ENCODE measurements at places on chromosomes 11 and 22.

DNA sequence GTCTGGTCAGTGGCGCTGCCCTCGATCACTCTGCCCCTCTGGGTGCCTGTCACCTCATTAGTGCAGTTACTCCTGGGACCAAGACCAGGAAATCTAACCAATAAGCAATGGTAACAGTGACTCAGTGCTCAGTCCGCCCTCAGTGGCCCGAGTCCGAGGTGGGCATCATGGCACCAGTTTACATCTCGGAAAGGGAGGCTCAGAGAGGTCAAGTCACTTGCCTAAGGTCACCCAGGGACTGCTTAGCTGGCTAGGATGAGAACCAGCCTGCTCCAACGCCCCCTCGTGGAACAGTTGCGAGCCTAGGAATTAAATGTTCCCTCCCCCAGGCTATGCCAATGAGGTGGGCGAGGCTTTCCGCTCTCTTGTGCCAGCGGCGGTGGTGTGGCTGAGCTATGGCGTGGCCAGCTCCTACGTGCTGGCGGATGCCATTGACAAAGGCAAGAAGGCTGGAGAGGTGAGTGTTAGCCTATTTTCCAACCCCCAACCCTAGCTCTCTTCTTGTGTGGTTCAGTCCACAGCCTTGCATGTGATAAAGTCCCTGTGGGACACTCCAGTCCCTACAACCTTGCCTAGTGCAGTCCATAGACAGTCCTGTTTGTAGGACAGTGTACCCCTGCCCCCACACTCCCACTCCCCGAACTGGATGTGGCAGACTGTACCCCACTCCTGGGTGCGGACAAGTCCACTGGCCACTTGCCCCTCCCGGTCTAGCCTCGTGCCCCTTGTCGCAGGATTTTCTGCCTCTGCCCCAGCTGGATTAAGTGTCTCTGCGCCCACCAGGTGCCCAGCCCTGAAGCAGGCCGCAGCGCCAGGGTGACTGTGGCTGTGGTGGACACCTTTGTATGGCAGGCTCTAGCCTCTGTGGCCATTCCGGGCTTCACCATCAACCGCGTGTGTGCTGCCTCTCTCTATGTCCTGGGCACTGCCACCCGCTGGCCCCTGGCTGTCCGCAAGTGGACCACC lies 1.1 kb downstream of the MTFP1 start:
- peak overlapping the region; percentile 66 for H3K4me3 ChIP-seq
- peaks cover 45% of the 10 kb centered on the region for H3K4me1 ChIP-seq
- H3K27me3 ChIP-seq, result no peaks in the 10 kb centered on the region
- peak overlapping the region; percentile 84 for H3K27ac ChIP-seq

- peaks cover 15% of the 10 kb centered on the region for H3K4me1 ChIP-seq
- no peak for ATAC-seq
- no peaks in the 10 kb centered on the region for H3K36me3 ChIP-seq
- H3K4me3 ChIP-seq, result peak overlapping the region; percentile 46
- peaks cover 84% of the 10 kb centered on the region for H3K27me3 ChIP-seq
These were observed 1250.0 kb downstream of the BRD1 start for GRCh38 chr22:48577691-48578090.

DNA sequence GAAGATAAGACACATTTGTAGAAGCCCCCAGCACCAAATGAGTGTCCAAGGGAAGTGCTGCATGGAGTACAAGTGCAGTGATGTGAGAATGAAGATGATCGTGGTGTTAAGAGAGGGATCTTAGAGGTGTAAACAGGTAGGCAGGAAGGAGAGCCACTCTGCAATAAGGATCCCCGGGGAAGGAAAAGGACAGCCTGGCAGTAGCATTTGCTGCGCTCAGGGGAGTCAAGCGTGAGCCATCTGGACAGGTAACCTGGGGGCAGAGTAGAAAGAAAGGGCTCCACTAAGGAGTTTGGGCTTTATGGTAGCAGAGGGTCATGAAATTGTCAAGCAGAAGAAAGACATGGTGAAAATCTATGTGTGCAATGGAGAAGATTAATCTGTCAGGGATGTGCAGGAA lies 587.2 kb downstream of the BUD13 start:
- no peak overlapping the region for H3K27ac ChIP-seq
- peaks cover 13% of the 10 kb centered on the region for H3K4me1 ChIP-seq
- no peak overlapping the region for H3K4me3 ChIP-seq
- no peaks in the 10 kb centered on the region for H3K36me3 ChIP-seq
- H3K27me3 ChIP-seq, result no peaks in the 10 kb centered on the region
- ATAC-seq, result no peak

DNA sequence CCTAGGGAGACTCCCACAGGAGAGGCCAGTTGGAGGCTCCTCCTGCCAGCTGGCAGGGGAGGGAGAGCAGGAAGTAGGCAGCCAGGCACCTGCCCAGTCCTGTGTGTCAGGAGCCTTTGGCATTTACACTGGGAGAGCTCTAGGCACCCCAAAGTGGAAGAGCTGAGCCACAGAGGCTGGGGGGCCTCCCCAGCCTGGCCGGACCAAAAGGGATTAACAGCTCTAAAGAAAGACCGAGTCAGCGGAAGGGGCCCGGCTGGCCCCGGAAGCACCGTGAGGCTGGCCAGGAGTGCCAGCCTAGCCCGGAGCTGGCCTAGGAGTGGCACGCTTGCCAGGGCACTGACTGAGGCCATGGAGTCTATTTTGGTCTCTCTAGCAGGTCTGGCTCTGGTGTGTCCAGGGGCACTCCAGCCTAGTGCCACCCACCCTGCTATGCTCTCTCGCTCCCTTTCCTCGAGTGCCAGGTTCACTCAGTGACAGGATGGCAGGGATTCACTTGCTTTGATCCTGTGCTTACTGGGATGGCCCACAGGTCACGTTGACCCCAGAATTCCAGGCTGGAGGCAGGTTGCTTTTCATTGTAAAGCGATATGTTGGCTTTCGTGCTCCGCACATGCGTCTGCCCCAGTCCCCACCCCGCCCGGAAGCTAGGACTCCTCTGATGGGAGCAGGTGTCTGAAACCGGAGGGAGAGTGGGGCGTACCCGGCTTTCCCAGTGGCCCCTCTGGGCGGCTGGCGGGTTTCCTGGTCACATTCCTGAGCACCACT lies 3.3 kb upstream of the KMT5B start:
- no peaks in the 10 kb centered on the region for H3K36me3 ChIP-seq
- ATAC-seq, result no peak
- no peak overlapping the region for H3K27ac ChIP-seq

DNA sequence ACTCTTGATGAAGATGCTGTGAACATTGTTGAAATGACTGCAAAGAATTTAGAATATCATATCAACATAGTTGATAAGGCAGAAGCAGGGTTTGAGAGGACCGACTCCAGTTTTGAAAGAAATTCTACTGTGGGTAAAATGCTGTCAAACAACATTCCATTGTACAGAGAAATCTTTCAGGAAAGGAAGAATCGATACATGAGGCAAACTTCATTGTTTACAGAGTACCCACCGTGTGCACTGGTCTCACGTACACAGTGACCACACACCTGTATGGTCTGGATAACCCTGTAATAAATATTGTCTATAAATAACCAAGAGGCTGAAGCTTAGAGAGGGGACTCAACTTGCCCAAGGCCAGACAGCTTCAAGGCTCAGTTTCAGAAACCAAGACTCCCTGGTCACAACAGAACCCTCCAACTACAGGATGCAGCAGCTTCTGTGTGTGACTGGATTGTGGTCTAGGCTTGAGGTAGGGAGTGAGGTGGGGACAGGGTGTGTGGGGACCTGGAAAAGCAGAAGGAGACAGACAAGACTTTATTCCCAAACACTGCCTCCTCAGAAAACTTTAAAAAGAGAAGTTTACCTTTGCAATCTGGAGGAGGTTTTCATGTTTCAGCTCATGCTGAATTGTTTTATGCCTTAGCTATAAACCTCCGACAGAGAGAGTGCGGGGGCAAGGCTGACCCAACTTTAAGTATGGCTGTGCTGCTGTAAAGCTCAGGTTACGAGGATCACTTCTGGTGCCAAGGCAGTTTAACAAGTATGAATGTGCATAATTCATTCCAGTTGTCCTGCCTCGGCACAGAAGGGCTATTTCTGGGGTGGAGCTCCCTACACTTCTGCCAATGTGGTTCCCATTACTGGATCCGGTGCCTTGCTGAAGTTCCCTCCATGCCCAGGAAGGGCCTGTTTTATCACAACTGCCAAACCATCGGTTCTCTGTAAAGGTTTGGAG lies 372.6 kb upstream of the NARS2 start:
- no peak for ATAC-seq
- H3K27ac ChIP-seq, result no peak overlapping the region
- no peaks in the 10 kb centered on the region for H3K36me3 ChIP-seq

GRCh38 chr11:16891964-16892363 lies 122.2 kb downstream of the PLEKHA7 start:
- H3K36me3 ChIP-seq, result no peaks in the 10 kb centered on the region
- H3K4me3 ChIP-seq, result no peak overlapping the region
- ATAC-seq, result no peak
- no peak overlapping the region for H3K27ac ChIP-seq
- no peaks in the 10 kb centered on the region for H3K4me1 ChIP-seq
